Cortex of kidney (tissue), 1 donor: ENCODE measurements at places on chromosomes 1 and 21.

GRCh38 chr1:39894884-39895495 lies 6.7 kb downstream of the MYCL start:
- DNase-seq: no peak

DNA sequence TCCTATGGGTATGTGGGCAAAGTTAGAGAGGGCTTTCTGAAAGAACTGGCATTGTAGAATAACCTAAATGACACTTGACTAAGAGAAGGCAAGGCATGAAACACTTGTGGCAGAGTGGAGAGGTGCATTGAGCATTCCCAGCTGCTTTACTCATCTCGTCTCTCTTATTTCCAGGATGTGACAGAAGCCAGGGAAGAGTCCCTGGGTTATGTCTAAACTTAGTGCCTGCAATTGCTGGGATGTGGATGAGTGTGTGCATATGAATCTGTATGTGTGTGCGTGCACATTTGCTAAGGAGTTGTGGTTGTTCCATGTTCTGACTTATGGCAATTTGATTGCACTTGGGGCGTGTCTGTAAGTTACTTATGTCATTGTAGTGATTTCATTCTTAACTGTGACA lies 1326.5 kb upstream of the B3GALT2 start:
- DNase-seq: no peak

- DNase-seq: no peak
Observed at GRCh38 chr1:238648751-238649150, 737.6 kb upstream of the CHRM3 start.

- no peak for DNase-seq
Observed at GRCh38 chr1:70737125-70737524, 310.5 kb downstream of the PTGER3 start.

DNA sequence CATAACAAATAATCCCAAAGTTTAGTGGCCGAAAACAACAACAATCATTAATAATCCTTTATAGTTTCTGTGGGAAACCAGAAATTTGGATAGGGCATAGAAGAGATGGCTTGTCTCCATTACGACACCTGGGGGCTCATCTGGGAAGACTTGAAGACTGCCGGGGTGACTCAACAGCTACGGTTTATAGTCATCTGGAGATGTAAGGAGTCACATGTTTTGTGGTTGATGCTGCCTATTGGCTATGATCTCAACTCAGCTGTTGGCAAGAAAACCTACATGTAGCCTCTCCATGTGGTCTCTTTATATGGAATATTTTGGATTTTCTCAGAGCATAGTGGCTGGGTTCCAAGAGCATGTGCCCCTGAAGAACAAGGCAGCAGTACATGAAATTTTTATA lies 29.3 kb upstream of the TSPAN2 start:
- no peak for DNase-seq

GRCh38 chr1:2986549-2987305 lies 34.5 kb upstream of the ACTRT2 start:
- DNase-seq: no peak

DNA sequence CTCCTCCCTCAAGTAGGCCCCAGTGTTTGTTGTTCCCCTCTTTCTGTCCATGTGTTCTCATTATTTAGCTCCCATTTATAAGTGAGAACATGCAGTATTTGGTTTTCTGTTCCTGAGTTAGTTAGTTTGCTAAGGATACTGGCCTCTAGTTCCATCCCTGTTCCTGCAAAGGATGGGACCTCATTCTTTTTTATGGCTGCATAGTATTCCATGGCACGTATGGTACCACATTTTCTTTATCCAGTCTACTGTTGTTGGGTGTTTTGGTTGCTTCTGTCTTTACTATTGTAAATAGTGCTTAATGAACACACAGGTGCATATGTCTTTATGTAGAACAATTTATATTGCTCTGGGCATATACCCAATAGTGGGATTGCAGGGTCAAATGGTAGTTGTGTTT lies 232.9 kb downstream of the TPR start:
- no peak for DNase-seq

- no peak for DNase-seq
Observed at GRCh38 chr1:207754011-207754410, 2.2 kb downstream of the CD46 start.

DNA sequence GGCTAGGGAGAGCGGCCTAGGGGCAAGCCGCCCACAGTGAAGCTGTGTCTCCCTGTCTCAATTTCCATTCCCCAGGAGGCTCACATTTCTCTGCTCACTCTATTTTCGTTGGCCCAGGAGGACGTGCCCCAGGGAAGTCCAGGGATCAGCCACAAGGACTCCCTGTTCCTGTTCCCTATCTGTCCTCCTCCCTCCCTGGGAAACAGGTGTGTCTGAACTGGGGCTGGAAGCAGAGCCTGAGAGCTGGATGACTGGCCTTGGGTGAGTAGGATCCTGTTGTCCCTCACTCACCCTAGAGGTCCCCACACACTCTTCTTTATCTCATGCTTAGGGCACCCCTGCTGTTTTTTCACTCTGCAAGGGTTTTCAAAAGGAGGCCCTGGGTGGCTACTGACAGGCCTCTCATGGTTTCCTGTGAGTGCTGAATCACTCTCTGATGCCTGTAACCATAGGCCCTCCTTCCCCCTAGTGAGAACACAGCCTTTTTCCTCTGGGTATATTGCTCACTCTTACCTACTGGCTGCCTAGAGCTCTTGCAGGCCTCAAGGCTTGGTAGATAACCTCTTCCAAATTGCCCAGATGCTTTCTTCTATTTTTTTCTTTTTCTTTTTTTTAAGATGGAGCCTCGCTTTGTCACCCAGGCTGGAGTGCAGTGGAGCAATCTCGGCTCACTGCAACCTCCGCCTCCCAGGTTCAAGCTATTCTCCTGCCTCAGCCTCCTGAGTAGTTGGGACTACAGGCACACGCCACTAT lies 3.3 kb upstream of the UTP11 start:
- no peak for DNase-seq

- no peak for DNase-seq
Observed at GRCh38 chr21:27813344-27813743, 846.5 kb upstream of the ADAMTS5 start.

- DNase-seq: no peak
Observed at GRCh38 chr1:93681101-93681988, at the start of gene BCAR3. TSS of gene BCAR3 (minus strand) at chr1:93681837. CDS start at chr1:93674930, 6,907 bp downstream.

- DNase-seq: no peak
Observed at GRCh38 chr1:75612976-75613375, 2.1 kb upstream of the SLC44A5 start.

DNA sequence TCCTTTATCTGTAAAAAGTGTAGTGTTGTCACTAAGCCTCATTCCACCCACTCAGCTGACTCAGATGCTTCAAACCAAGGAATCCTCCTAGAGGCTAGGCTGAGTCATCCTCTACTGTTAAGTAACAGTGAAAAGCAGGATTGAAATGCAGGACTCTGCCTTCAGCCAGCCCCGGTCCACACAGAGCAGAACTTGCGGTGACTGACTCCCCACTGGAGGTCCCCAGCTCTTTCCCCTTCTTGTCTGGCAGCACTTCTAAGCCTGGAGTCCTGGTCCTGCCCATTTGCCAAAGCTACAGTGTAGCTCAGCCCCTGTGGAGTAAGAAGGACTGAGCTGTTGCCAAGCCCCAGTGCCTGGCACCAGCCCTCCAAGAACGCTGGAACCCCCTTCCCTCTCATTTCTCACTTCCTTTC lies 1.7 kb downstream of the RAB7B start:
- no peak for DNase-seq

DNA sequence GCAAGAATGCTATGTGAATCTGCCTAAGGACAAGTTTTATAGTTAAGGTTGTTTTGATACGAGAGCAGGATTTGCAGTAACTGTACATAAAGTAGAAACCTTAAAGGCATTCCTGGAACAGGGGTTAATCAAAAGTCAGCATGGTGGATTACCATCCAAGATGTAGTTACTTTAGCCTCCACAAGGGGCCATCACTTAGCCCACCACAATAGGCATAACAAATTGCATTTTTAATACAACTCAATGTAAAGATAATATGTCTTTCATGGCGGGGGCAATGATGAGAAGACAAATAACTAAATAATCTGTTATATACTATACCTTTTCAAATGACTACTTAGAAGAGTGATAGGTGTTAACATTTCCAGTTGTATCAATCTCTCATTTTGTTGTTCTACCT lies 611.2 kb upstream of the ADGRL4 start:
- DNase-seq: no peak

DNA sequence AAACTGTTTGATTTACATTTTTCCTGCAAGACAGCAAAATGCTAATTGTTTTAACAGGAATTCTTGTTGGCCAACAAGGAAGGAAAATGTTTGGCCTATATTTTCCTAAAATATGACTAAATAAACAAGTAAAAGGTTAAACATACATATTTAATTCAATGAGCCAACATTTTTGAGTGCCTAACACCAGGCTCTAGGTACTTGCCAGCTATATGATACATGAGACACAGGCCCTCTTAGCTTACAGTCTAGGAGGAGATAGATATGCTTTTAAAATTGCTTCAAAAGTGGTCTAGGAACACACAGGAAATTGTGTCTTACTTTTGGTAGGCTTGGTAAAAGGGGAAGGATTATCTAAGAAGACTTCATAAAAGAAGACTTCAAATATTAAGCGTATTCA lies 50.9 kb downstream of the PIGK start:
- no peak for DNase-seq

DNA sequence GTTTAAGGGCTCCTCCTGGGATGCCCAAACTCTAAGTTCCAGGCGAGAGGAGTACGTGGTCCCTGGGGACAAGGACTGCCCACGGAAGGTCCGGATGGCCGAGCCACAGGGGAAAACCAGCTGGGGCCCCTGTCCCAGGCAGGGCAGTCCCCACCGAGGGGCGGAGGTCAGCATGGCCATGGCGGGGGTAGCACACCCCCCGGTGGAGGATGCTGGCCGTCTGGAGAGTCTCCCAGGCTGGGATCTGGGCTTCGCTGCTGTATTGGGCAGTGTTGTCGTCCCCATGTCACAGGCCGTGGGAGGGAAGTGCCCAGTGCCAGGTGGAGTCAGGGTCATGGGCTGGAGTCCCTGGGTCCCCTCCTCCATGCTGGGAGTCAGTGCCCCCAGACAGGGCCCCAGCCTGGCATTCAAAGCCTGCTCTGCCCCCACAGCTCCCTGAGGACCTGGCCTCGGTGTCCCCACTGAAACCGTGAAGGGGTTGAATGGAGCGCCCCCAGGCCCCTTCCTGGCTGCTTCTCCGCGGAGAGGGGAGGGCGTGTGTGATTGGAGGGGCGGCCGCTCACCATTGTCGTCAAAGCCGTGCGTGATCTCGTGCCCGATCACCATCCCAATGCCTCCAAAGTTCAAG lies 6.8 kb downstream of the PRXL2B start:
- DNase-seq: no peak

- DNase-seq: no peak
Observed at GRCh38 chr21:38979271-38980121, 173.8 kb downstream of the ETS2 start.

GRCh38 chr21:45409466-45410150 lies 4.6 kb downstream of the COL18A1 start:
- DNase-seq: no peak

- DNase-seq: no peak
Observed at GRCh38 chr1:4838231-4838630, 183.8 kb downstream of the AJAP1 start.

GRCh38 chr1:3564921-3565831 lies 46.1 kb downstream of the MEGF6 start:
- DNase-seq: no peak

- no peak for DNase-seq
Observed at GRCh38 chr1:60152891-60153290, 79.3 kb upstream of the C1orf87 start.

DNA sequence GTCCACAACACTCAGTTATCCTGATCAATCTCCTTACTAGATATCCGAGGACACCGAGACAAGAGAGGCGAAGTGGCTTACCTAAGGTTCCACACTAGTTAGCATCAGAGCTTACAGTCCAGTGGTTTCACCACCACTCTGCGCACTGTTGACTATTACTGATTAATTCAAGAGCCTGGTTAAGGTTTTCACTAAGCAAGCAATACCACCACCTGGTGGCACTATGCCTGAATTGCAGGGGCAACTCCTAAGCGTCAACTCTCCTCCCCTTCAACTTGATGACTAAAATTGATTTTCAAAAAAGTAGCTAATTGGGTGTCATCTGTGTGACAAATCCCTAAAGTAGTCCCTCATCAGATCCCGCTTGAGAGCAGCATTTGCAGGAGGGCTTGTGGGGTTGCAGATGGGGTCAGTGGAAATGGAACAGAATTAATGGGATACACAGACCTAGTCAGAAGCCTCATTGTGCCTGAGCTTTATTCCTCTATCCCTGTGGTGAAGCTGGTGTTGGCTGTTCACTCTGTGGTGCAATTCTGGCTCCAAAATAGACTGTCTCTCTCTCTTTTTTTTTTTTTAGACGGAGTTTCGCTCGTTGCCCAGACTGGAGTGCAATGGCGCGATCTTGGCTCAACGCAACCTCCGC lies 9.1 kb downstream of the TTC22 start:
- no peak for DNase-seq

- no peak for DNase-seq
Observed at GRCh38 chr1:228405200-228405978, 1.2 kb downstream of the TRIM11 start.

DNA sequence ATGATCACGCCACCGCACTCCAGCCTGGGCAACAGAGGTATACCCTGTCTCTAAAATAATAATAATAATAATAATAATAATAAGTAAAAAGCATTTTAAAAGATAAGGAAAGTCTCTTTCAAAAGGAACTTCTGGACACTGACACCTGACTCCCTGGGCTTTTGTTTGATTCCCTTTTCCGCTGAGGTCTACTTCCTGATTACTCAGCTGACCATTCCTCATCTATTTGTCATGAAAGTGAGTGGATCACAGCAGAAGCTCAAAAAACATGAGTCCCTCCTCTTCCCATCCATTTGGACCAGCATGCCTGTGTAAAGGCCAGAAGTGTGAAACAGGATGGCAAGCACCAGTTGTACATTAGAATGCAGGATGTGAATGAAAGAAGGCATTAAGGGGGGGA lies 61.1 kb upstream of the FBXO28 start:
- DNase-seq: no peak

DNA sequence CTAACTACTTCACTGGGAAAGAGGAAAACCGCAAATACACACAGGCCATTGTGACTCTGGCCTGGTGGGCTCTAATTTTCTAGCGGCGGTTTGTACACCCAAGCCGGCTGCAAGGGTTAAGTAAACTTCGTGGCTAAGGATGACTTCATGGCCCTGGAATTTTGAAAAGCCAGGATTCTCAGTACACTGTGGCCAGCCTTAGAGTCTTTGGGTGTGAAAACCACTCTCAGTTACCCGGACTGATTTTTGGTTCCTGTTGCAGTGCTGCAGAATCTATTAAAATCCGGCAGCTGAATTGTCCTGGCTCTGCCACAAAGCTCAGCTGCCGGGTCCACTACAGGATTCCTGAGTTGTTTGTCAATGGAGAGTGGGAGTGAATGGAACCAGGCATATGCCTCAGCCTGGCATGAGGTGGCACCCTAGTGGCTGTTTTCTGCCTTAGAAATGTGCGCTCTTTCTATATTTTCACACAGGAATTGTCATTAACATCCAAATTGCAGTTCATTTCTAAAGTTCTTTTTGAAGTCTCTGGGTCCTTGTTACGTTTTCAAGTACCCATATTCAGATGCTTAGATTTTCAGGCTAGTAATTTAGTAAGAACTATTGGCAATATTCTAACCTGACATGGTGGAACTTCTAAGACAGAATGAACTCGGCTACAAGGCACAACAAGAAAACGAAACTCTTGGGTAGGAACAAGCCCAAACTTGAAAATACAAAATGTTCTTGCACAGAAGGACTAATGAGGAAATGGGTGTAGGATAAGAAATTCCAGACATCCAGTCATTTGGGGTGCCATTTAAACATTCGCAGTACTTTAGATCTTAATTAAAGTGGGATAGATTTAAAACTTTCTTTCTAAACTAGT lies 255.9 kb downstream of the NFIA start:
- no peak for DNase-seq
